Activated CD8-positive, alpha-beta memory T cell treated with anti-CD3 and anti-CD28 coated beads for 4 hours (primary cell): ENCODE measurements at places on chromosomes 16 and 17.

DNA sequence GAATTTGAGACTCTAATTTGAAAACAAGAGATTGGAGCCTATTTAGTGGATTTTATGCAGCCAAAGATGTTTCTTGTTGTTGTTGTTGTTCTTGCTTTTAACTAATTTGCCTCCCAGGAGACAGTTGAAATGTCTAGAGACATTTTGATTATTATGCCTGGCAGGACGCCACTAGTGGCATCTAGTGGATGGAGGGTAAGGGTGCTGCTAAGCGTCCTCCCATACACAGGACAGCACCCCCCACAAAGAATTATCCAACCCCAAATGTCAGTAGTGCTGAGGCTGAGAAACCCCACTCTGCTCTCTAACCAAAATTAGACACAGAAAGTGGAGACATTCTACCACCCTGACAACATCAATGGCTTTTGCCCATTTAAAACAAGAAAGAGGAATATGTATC, 15.4 kb upstream of the HSBP1 start:
- DNase-seq: no peak

DNA sequence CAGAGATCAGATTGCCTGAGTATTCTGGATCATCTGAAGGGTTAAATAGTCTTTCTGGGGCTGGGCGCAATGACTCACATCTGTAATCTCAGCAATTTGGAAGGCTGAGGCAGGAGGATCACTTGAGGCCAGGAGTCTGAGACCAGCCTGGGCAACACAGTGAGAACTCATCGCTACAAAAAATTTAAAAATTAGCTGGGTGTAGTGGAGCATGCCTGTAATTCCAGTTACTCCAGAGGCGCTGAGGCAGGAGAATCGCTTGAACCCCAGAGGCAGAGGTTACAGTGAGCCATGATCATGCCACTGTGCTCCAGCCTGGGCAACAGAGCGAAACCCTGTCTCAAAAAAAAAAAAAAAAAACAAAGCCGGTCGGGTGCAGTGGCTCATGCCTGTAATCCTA, 15.7 kb downstream of the MVP start:
- DNase-seq: no peak

- no peak for DNase-seq
Observed at GRCh38 chr17:63429766-63430165, 16.3 kb downstream of the CYB561 start.

- DNase-seq: no peak
Observed at GRCh38 chr16:66150698-66151482, 215.6 kb upstream of the CDH5 start.

DNA sequence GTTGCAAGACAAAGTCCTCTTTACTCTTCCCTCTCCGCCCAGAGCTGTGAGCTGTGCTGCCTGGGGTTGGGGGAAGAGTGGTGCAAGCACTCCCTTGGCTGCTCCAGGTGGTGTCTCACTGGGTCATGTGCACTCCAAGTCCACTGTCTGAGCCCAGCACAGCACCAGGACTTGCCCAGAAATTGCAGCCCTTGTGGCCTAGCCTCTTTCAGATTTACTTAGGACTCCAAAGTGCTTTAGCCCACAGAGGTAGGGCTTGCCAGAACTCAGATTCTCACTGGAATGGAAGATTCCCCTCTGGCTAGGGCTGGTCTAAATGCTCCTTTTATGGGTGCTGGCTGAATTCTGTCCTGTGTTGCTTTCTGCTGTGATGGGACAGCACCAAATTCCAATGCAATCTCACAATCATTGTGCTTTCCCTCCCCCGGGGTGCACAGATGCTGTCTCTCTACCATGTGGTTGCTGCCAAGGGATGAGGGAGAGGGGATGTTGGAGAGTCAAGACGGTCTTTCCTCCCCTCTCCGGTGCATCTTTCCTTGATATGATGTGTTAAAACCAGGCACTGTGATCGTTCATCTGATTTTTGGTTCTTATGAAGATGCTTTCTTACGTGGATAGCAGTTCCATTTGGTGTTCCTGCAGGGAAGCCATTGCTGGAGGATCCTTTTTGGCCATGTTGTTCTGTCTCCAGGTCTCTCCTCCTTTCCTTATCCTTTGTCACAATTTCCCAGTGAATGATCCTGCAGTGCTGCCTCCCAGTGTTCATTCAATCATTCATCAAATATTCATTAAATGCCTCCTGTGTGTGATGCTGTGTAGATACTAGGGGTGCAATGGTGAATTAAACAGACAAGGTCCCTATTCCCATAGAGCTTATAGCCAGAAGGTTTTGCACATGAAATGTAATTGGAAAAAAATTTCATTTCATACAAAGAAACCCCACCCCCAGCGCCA, 216.3 kb downstream of the SPECC1 start:
- no peak for DNase-seq

GRCh38 chr17:39871801-39872200, 3.8 kb downstream of the ZPBP2 start:
- DNase-seq: no peak

GRCh38 chr16:2428784-2429033, 538 bp upstream of the CCNF start:
- DNase-seq: no peak

GRCh38 chr16:56607675-56608042, 725 bp upstream of the MT2A start:
- DNase-seq: no peak

GRCh38 chr16:81588326-81589081, 143.9 kb downstream of the CMIP start:
- DNase-seq: no peak

DNA sequence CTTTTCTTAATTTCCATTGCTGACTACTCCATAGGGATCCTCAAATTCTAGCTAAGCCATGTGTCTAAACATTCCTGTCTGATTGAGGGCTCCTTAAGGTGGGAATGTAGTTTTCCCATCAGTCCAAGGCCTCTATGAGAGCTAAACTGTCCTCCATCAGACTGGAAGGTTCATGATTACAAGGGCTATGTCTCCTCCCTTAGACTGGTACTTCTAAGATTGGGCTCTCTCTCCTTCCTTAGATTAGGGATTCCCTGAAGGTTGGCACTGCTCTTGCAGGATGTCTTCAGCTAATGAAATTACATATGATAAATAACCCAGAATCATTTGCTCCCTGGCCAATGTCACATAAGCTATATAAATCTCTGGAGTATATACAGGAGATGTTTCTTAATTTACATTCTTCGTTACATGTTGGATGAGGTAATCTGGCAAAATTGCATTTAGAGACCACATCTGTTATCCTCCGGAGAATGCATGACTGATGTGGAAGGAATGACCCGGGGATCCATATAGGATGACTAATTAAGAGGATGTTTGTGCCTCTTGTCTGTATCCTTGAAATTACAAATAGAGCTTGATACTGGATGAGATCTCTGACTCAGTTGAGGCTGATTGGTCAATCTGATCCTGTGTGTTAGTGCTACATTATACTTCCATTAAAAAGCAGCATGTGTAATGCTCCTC, 14.2 kb downstream of the B4GALNT2 start:
- no peak for DNase-seq
